Fibroblast of mammary gland (primary cell): ENCODE measurements at places on chromosomes 1 and 21.
A peak's percentile ranks its signal among the peaks of the same experiment; 100 is the strongest.

- DNase-seq = peak; percentile 83
Measured at GRCh38 chr1:171226747-171227370, 21.4 kb upstream of the FMO1 start.

DNA sequence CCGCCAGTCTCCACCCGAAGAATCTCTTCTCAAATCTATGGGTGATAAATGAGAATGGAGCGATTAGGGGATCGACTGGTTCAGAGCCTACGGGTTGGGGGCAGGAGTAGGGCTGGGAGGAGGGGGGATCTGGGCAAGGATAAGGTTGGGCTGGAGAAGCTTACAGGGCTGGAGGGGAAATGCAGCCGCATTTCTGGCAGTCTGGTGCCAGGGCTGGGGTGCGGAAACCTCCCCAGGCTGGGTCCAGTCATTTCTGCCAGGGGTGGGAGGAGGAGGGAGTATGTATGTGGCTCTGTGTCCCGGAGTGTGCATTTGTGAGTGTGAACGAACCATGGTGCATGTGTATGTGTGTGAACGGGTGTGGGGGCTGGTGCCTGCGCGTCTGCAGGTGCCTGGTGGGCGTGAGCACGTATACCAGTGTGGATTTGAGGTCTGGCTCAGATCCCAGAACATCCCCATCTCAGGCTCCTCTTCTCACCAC, 10.2 kb downstream of the C1orf216 start:
- DNase-seq = no peak

GRCh38 chr1:96414598-96414997, 307.0 kb upstream of the PTBP2 start:
- no peak for DNase-seq

DNA sequence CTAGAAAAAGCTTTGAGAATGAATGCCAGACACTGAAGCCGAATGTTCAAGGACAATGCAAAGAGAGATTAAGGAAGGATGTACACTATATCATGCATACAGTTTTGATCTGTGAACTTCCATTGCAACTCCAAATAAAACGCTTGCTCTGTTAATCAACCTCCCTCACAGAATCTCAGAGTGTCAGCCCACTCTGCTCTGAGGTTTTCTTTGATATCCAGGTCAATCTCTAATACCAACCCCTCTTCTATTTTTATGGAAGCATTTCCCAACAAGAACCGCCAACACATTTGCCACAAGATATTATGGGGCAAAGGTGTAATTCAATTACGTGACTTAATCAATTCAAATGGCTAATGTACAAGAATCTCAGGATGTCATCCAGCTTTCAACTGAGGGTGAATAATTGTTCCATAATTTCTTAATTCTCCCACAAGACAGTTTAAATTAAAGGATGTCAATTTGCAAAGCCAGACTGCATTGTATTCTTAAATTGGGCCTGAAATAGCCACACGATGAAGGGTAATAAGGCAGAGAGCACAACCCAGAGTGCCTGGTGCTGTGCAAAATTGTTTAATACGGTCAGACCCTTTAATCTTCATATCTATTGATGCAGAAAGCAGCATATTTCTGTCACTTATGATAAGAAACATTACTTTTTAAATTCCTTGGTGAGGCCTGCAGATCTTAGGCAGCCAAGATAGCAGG, 459.2 kb upstream of the DAB1 start:
- no peak for DNase-seq

GRCh38 chr1:40664791-40665190, 691 bp downstream of the RIMS3 start:
- DNase-seq = no peak

- no peak for DNase-seq
Measured at GRCh38 chr1:19333587-19334354, 21.6 kb downstream of the SLC66A1 start.

- DNase-seq = no peak
Measured at GRCh38 chr21:33080376-33080775, 10.4 kb downstream of the OLIG1 start.

DNA sequence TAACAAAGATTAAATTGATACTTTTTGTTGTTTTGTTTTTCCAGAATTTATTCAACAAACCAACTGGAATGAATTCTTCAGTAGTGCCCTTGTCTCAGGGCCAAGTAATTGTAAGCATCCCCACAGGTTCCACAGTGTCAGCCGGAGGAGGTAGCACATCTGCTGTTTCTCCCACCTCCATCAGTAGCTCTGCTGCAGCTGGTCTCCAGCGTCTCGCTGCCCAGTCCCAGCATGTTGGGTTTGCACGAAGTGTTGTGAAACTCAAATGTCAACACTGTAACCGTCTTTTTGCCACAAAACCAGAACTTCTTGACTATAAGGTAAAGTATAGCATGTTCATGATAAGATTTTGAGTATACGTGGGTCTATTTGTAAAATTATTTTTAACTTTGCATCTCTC, 118.5 kb downstream of the ZMYM4 start:
- DNase-seq = no peak

DNA sequence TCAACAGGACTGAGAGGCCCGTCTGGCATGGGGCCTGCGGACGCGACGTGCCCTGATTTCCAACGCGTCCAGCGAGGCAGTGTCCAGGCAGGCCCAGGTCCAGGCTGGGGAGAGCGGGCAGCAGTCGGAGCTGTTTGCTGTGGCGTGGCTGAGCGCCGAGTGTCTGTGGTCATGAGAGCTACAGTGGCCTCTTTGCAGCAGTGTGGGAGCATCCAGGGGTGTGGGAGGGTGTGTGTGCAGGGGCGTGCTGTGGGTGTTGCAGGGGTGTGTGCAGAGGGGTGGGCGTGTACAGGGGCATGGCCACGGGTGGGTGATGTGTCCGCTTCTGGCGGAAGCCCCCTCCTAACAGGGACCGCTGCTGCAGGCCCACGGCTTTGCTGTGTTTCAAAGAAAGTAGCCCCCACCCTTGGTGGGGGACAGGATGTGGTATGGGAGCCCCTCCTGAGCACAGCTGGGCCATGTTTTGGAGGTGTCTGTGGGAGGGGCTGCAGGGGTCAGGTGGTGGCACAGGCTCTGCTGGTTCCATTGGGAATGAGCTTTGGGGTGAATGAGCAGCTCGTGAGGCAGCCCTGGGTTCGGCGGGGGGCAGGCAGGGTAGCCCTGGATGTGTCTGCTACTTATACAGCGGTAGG, 17.7 kb downstream of the PLCH2 start:
- no peak for DNase-seq

DNA sequence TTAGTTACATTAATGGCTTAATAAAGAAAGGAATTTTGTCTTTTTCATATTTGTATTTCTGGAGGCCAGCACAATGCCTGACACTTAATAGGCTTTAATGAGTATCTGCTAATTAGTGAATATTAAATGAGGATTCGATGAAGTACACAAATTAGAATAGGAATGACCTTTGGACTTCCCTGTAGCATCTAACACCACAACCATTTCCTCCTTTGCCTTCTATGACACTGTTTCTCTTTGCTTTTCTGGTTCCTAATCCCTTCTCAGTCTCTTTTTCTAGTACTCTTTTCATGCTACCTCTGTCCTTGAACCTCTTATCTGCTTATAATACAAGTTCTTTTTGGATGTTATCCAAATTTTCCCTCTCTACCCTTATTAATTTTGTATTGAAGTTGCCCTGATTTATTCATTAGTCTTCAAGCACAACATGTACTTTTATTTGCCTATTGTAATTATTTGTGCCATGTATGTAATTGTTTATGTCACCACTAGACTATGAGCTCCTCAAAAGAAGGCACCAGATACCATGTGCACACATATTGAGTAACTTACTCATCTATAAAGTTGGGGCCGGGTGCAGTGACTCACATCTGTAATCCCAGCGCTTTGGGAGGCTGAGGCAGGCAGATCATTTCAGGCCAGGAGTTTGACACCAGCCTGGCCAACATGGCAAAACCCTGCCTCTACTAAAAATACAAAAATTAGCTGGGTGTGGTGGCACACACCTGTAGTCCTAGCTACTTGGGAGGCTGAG, 23.8 kb downstream of the RPS27 start:
- peak; percentile 84 for DNase-seq

GRCh38 chr1:47675721-47676120, 237.9 kb downstream of the FOXD2 start:
- no peak for DNase-seq

DNA sequence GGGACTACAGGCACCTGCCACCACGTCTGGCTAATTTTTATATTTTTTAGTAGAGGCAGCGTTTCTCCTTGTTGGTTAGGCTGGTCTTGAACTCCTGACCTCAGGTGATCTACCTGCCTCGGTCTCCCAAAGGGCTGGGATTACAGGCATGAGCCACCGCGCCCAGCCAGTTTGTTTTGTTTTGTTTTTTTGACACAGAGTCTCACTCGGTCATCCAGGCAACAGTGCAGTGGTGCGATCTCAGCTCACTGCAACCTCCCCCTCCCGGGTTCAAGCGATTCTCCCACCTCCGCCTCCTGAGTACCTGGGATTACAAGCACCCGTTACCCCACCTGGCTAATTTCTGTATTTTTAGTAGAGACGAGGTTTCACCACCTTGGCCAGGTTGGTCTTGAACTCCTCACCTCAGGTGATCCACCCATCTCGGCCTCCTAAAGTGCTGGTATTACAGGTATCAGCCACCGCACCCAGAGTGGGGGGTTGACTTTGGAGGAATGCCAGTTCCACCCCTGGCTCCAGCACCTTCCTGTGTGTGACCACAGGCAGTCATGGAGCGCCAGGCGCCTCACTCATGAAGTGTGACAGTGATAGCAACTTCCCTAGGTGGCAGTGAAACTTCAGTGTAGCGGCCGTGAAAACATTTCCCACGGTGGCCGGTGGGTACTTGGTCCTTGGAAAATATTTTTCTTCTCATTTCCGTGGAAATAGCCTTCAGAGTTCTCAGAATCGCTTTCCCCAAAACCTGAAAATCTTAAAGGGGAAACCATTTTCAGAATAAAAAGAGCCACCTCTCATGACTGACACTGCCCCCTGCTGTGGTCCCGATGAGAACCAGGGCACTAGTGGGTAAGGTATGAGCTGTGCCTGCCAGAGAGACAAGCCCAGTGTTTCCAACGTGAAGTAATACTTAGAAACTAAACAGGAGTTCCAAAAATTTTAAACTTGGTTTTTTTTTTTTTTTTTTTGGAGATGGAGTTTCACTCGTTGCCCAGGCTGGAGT, 48.6 kb downstream of the WDR4 start:
- DNase-seq = no peak

DNA sequence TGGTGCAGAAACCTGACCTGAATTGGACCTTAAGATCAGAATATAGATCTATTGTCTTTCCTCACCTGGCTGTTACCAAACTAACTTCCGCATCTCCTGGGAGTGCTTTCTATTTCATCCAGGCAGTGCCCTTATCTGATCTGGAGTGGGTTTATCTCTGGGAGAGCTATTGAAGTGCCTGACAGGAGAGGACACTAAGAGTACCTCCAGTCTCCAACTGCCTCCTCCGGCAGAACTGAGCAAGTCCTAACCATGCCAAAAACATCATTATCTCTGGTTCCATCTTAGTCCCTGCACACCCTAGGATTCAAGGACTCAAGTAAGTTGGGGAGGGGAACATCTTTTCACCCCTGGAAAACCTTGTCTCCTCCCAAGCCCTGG, 12.4 kb upstream of the KCNJ15 start:
- no peak for DNase-seq

DNA sequence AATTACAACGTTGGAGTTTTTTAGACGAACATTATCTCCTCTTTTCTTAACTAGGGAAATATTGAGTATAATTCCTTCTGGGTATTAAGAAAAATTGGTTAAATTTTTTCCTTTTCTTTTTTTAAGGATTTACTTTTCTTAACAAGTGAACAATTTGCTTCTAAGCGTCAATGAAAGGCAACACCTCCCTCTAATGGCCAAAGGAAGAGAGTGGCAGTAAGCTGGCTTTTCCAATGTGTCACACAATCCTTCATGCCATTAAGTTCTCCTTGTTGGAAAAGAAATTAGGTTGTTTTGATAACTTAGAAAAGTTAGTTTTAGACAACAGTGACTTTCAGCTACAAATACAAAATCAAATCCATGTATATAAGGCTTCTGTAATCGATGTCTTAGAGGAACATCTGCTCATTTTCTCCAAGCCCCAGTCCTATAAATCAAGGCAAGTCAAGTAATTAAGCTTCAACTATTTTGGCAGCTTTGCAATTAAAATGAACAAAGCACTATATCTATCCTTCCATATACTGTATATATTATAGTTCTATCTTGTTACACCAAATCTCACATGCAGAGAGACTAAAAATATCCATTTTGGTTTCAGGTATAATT, 62.8 kb downstream of the EDEM3 start:
- DNase-seq = peak; percentile 66

DNA sequence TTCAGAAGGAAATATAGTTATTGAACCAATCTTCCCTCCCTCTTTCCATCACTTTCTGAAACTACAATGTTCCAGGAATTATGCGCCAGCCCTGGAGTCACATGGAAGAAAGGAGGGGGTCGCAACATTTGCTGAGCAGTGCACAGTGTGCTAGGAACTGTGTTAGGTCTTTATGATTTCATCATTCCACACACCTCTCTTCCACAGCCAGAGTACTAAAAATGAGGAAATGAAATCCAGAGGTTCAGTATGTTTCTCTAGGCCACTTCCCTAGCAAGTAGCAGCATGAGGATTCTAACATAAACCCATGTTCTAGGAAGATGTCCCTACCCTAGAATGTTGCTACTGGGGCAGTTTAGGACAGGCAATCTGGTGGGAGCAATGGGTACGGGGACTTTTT, 158.1 kb downstream of the SLC45A1 start:
- no peak for DNase-seq

GRCh38 chr1:55789466-55789865, 574.3 kb upstream of the USP24 start:
- no peak for DNase-seq

DNA sequence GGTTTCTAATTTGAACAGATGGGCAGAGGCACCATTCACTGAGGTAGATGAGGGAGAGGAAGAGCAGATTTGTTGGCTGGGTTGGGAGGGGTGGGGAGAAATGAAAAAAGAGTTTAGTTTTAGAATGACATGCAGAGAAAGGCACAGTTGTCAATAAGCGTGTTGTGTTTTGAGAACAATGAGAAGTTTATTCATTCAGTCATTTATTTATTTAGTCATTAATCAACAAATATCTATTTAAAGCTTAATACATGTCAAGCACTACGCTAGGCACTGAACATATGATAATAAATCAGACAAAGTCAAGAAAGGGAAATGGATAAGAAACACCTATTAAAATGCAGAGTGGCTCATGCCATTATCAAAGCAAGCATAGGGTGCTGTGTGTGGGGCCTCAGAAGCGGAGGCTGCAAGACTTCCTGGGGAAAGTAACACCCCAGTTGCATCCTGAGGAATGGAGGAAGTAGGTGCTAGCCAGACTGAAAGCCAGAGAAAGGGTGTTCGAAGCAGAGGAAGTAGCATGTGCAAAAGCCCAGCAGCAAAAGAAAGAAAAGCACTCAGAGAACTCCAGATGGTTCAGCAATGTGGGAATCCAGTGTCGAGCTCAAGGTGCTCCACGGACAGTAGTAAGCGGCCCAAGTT, 114.1 kb downstream of the RNF220 start:
- no peak for DNase-seq
